HCEC 1CT (cell line): ENCODE measurements at places on chromosomes 2 and 18.

DNA sequence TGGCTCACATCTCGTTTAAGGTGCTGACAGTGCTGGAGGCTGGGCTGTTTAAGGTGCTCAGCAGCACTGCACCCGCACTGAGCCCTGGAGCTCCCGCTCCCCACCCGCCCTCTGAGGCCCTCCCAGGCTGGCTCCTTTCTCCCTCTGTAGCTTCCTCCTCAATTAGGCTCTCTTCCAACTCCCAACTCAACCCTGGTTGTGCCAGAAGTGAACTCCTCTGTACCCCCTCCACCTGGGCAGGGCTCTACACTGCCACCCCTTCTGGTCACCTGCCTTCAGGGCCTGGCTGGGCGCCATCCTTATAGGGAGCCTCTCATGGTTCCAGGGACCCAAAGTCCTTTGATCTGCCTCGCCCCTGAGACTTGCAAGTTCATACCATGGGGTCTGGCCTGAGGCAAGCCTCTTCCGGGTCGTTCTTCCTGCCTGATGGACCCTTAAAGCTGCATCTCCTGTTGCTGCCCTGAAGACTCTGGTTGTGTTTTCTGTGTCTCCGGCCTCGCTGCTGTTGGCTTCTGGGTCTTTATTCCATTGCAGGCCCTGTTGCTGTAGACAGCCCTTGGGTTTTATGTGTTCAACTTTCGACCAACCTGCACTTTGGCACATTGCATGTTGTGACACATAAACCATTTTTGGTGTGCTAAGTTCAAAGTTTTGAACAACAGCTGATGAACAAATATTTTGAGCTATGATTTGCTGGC, 199.6 kb downstream of the LDLRAD4 start:
- DNase-seq: no peak

DNA sequence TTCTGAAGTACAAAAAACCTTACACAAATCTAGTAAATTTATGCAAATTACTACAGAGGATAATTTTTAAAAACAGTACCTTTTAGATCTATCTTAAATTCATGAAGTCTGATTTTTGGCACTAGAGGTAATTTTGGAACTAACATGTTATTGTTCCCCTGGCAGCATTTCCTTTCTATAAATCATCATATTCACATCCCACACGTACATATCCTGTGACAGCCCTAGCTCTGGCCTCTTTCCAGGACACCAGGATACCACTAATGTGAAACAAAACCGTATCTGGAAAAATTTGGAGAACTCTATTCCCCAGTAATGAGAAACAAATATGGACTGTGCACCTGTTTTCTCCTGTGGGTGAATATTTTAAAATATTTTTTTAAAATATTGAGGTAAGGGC, 14.0 kb upstream of the BIRC6 start:
- DNase-seq: no peak

- DNase-seq: no peak
Measured at GRCh38 chr2:40160751-40161218, 291.1 kb downstream of the SLC8A1 start.

- peak; percentile 87 for DNase-seq
Measured at GRCh38 chr2:189254268-189254883, 74.8 kb upstream of the COL5A2 start.

DNA sequence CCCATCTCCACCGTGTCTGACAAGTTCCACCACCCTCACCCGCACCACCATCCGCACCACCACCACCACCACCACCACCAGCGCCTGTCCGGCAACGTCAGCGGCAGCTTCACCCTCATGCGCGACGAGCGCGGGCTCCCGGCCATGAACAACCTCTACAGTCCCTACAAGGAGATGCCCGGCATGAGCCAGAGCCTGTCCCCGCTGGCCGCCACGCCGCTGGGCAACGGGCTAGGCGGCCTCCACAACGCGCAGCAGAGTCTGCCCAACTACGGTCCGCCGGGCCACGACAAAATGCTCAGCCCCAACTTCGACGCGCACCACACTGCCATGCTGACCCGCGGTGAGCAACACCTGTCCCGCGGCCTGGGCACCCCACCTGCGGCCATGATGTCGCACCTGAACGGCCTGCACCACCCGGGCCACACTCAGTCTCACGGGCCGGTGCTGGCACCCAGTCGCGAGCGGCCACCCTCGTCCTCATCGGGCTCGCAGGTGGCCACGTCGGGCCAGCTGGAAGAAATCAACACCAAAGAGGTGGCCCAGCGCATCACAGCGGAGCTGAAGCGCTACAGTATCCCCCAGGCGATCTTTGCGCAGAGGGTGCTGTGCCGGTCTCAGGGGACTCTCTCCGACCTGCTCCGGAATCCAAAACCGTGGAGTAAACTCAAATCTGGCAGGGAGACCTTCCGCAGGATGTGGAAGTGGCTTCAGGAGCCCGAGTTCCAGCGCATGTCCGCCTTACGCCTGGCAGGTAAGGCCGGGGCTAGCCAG, 1.2 kb downstream of the ONECUT2 start:
- DNase-seq: no peak

DNA sequence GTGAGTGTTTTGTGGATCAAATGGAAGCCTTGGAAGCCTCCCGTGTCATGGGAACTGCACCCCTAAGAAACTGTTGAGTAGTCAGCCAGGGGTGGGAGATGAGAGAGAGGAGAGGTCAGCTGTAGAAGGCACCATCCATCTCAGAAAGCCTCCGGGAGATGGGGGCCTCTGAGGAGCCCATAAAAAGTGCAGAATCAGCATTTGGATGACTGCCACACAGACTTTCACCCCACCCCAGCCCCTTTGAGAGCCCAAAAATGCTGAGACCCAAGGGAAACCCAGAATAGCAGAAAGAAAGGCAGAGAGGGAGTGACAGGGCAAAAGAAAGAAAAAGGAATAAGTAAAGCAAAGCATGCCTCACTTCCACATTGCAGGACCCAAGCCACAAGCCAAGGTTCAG, 443.1 kb upstream of the ZEB2 start:
- no peak for DNase-seq

DNA sequence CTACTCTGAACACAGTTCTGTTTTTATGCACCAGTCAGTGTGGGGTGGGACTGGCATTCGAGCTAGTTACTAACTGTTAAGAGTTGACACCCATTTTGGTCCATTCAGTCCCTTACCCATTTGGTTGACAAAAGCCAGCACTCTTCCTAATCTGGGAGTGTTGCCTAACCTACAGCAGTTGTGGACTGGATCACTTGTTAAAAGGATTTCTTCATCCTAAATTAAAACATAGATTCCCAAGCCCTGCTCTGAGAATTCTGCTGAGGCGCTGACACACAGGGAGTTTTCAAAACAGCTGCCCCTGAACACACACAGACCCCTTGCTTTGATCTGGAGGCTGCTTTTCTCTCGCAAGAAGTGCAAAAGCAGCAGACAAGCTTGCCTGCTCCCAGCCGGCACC, 6.4 kb downstream of the TIMM21 start:
- no peak for DNase-seq

DNA sequence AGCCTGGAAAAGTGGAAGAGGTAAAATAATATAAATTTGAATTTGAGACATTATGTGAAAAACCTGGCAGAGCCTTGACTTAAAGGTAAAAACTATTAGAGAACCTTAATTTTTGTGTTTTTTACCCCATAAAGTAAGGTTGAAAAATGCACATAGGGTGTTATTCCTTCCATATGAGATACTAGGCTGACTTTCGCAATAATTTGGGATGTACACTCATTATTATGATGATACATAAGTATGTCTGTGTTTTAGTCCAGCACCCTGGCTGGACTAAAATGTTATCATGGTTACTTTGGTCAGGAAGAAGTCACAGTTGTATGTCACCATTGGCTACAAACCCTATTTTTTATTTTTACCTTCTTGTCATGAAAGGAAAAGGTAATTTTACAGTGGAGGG, 19.8 kb downstream of the NEMP2 start:
- peak; percentile 47 for DNase-seq

GRCh38 chr2:224331698-224332097, 70.2 kb downstream of the FAM124B start:
- no peak for DNase-seq

DNA sequence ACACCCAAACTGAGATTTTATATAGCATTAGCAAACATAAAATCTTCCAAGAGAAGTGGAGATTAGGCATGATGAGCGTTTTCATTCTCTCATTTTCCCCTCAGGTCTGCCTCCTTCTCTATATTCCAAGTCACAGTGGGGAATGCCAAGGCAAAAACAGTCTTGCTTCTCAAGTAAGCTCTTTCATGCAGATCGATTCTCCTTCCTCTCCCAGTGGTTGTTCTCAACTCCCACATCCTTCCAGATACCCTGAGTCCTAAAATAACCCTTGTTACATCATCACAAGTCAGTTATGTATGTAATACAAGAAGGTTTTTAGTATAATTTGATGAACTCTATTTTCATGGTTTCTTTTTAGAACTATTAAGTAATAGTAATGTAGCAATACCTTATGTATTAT, 150.6 kb downstream of the TXNL1 start:
- no peak for DNase-seq

GRCh38 chr18:54387631-54388030, 29.9 kb downstream of the C18orf54 start:
- peak; percentile 37 for DNase-seq

GRCh38 chr2:232787806-232788205, 11.4 kb upstream of the KCNJ13 start:
- DNase-seq: no peak

DNA sequence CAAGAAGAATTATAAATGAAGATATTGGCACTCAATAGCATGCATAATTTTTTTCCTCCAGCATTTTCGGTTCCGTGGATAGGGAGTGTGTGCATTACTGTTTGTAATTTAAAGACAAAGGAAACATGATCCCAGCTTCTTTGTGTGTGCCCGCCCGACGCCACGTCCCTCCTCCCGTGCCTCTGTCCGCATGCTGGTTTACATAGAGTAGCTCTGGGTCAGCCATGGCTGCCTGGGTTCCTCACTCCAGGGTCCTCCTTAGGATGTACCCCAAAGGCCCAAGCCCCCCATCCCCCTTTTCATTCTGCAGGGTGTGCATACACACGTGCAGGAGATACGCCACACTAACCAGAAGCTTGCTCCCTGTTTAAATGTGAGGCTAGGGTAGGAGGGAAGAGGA, 214.7 kb downstream of the KLHL29 start:
- no peak for DNase-seq

- no peak for DNase-seq
Measured at GRCh38 chr2:55112229-55113031, 62.2 kb upstream of the RTN4 start.

GRCh38 chr18:1296237-1296636, 391.6 kb downstream of the ADCYAP1 start:
- no peak for DNase-seq

- DNase-seq: peak; percentile 99
Measured at GRCh38 chr2:75605770-75606529, 40.6 kb upstream of the MRPL19 start.

GRCh38 chr2:65056215-65057053, at the start of gene CEP68:
Gene CEP68, plus strand, starts transcription at chr2:65056416. Its CDS starts 13,029 bp downstream, at chr2:65069445.
- peak; percentile 98 for DNase-seq

- no peak for DNase-seq
Measured at GRCh38 chr2:239874636-239875356, 150.3 kb downstream of the NDUFA10 start.

- DNase-seq: no peak
Measured at GRCh38 chr2:105518897-105519296, 120.0 kb upstream of the FHL2 start.

GRCh38 chr2:121034551-121034950, 250.5 kb downstream of the TFCP2L1 start:
- DNase-seq: no peak

DNA sequence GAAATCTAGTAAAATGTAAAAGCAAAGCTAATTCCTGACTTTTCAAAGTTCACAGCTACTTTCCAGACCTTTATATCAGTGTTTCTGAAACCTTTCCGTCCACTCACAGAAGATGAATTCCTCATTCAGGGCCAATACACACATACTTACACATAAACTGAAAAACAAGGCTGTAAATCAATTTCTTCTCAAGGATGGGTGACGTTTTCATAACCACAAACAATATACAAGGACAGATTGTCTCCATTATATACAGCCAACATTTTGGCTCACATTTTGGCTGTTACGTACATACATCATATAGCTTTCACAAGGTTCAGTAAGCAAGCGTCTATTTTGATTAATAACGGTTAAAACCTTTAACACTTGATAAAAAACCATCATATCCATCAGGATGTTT, 1.4 kb downstream of the RPRD1A start:
- peak; percentile 37 for DNase-seq

- no peak for DNase-seq
Measured at GRCh38 chr2:7377916-7378569, 460.8 kb downstream of the RNF144A start.
